ENCODE measurements at places on chromosomes 13 and 19.

DNA sequence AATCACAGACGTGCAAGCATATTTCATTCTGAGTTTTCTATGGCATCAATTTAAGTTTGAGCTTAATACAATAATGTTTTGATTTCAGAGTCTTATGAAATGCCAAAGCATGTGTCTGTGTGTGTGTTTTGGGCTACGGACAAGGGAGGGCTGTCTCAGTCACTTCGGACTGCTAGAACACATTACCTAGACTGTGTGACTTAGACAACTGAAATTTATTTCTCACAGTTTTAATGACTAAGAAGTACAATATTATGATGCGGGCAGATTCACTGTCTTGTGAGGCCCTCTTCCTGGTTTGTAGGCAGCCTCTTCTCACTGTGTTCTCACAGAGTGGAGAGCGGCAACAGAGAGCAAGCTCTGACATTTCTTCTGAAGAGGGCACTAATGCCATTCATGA is 1202.0 kb downstream of the EFNB2 start:
- DNase-seq = no peak

DNA sequence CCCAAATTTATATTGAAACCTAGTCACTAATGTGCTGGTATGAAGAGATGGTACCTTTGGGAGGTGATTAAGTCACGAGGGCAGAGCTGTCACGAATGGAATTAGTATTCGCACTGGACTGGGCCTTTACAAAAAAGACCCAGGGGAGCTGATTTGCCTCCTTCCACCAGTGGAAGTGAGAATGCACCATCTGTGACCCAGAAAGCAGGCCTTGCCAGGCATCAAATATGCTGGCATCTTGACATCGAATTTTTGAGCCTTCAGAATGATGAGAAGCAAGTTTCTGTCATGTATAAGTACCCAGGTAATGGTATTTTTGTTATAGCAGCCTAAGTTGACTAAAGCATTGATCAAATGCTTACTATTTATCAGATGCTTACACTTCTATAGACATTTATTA is 373.6 kb downstream of the FGF14 start:
- DNase-seq = no peak

- no peak for DNase-seq
Observed at GRCh38 chr13:46899801-46900200, 2.9 kb upstream of the HTR2A start.

DNA sequence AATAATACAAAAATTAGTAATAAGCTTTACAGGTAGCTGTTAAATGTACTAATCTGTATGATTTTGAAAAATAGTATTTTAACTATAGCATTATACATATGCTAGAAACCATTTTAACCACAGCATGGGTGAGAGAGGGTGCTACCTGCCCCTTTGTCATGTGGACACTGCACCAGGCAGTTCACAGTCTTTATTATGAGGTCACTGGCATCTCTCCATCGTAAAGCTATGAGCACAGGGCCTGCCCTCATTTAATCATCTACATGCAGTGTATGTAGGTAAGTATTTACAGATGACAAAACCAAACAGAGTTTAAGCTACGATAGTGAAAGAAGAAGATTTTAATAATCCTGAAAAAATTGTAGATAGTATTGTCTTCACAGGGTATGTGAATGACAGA is 21.7 kb downstream of the EDNRB start:
- no peak for DNase-seq

DNA sequence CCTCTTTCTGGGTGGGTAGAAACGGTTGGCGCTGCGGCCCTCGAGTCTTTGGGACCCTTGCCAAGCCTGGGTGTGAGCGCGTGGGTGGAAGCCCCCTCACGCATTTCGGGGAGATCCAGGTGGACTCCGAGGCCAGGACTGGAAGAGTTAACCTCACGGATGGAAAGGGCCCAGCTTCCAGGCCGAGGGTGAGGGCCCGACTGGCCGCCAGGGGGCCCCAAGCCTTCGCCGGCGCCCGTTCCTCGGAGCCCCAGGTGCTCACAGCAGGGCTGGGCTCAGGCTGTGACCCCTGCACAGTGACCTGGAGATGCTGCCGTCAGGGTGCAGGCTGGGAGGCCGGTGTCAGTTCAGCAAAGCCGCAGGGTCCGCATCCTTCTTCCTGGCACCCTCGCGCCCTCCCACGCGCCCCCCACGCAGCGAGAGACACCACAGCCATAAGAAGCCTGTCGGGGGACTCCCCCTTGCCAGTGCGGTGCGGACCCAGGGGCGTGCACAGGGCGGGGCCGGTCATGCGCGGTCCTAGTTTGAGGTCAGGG is 34.2 kb upstream of the TMEM255B start:
- peak; percentile 90 for DNase-seq

- no peak for DNase-seq
Observed at GRCh38 chr13:23771552-23771951, 117.6 kb downstream of the MIPEP start.

All from nephron progenitor cell (in vitro differentiated cells).